Activated CD4-positive, CD25-positive, alpha-beta regulatory T cell (primary cell): ENCODE measurements at places on chromosomes 3 and 15.

GRCh38 chr3:133779626-133780203 is 25.9 kb upstream of the SRPRB start:
- DNase-seq, result no peak

DNA sequence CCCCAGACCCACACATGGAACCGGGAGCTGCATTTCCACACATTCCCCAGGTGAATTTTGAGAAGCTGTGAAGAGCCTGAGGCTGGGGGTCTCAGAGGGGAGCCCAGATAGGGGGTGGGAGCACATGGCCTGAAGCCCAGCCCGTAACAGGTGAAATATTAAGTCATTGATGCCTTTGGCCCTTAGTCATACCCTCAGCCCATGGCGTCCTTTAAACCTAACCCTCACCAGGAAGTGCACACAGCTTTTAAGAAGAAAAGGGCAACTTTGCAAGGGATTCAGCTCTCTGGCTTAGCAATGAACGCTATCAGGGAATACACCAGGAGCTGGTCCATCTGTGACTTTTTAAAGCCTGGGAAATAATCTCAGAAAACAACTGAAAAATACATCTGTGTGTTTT is 40.6 kb downstream of the WNT7A start:
- DNase-seq, result no peak

- no peak for DNase-seq
These were observed 17.5 kb upstream of the EIF2B5 start for GRCh38 chr3:184117636-184118035.

- no peak for DNase-seq
These were observed 285.6 kb downstream of the EPHA3 start for GRCh38 chr3:89392991-89393390.

DNA sequence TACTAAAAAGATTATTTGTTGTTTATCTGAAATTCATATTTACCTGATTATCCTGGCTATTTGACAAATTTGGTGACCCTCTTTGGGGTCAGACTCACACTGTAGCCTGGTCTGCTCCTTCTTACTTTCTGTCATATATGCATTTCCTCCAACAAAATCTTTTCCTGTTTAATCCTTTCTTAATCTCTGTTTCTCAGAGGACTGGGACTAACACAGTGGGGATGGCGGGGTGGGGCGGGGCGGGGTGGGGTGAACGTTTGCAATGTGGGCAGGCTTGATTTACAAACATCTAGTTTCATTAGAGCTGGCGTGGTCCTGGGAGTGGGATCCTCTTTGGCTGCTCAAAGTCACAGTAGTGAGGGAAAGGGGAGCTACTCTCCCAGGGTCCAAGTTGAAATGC is 35.3 kb upstream of the CDCP1 start:
- DNase-seq, result no peak

- DNase-seq, result no peak
These were observed 54.4 kb downstream of the MEF2A start for GRCh38 chr15:99620178-99620577.

DNA sequence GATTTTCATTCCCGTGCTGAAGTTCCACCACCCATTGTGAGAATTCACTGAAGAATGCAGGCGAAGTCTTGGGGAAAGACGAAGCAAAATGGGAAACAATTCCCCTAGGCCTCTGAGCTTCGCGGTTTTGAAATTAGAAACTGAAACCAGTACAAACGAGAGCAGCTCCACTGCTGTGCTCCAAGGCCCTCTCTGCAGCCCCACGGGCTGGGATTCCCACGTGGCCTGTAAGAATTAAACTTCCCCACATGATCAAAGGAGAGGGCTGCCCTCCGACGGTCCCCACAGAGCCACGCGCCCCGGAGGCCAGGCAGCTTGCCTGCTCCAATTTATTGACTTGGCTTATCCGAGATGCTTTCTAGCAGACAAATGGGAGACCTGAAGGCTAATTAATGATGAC is 144.0 kb downstream of the GREM1 start:
- no peak for DNase-seq

- DNase-seq, result no peak
These were observed 259.2 kb upstream of the CCDC54 start for GRCh38 chr3:107117922-107118536.

DNA sequence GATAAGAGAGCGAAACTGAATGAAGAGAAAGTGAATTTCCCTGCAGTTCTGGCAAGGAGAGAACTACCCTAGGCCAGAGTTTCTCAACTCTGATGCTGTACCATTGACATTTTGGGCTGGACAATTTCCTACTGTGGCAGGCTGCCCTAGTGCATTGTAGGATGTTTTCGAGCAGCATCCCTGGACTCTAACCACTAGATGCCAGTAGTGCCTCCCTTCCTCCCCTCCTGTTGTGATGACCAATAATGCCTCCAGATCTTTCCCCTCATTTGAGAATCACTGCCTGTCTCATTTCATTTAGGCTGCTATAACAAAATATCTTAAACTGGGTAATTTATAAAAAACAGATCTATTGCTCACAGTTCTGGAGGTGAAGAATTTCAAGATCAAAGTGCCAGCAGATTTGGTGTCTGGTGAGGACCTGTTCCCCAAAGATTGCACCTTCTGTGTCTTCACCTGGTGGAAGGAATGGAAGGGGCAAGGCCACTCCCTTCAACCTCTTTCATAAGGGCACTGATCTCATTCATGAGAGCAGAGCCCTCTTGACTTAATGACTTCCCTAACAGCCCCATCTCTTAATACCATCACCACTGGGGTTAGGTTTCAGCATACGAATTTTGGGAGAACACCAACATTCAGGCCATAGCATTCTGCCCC is 188.9 kb upstream of the MEIS2 start:
- DNase-seq, result no peak

- DNase-seq, result no peak
These were observed 88.5 kb upstream of the SKOR1 start for GRCh38 chr15:67736810-67737209.

DNA sequence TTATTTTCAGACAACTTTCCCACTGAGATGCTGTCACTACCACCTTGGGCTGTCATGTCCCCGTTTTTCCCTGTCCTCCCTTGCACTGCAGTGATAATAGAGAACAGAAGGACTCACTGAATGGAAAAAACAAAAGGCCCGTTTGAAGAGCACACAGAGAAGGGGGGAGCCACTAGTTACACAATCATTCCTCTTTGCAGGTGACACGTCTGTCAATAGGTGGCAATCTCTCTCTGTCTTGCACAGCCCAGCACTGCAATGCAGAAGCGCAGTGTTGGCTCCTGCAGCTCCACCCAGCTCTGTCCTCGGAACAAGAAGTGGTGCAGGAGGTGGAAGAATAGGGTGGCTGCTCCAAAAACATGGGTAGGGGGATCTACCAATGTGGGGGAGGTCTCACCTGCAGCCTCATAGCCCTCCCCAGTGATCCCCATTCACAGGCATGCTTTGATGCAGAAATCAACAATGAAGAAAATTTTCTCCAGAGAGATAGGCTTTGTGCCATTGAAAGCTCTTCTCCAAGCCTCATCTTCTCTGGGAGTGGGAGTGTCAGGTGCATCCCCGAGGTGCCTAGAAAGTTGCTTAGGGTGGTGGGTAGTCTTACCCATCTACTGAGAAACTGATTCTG is 31.8 kb downstream of the FSTL1 start:
- DNase-seq, result no peak

GRCh38 chr3:86913160-86913559 is 77.8 kb downstream of the VGLL3 start:
- no peak for DNase-seq

GRCh38 chr15:79089331-79089889 is 1.2 kb downstream of the RASGRF1 start:
- DNase-seq, result no peak

DNA sequence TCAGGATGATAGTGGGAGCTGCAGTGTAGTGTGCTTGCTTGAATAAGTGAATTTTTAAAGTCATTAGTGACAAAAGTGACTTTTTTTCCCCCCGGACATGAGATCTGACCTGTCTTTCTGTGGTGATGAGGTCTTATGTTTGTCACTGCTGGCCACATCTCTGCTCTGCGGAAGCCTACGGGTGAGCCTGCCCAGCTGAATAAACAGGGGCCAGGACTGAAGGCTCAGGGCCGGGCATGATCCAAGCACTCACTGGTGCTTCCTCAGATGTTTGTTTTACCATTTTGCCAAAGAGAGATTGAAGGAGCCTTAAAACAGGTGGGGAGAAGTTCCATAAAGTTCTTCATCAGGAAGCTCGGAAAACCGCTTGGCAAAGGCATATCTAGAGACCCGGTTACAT is 35.0 kb downstream of the RPL39L start:
- DNase-seq, result no peak

- no peak for DNase-seq
These were observed 15.3 kb upstream of the XXYLT1 start for GRCh38 chr3:195286115-195286872.

DNA sequence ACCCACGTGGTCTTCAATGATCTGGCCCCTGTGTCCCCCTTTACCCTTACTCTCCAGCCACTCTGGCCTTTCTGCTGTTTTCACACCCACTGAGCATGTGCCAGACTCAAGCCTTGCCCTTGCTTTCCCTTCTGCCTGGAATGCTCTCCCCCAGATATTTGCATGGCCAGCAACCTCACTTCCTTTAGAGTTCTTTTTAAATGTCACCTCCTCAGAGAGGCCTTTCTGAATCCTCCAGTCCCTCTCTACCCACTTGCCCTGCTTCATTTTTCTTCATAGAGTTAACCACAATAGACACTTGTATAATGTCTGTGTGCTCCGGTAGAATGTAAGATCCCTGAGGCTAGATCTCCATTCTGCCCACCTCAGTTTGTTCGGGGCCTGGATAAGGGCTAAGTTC is 39.4 kb upstream of the TIPARP start:
- no peak for DNase-seq

DNA sequence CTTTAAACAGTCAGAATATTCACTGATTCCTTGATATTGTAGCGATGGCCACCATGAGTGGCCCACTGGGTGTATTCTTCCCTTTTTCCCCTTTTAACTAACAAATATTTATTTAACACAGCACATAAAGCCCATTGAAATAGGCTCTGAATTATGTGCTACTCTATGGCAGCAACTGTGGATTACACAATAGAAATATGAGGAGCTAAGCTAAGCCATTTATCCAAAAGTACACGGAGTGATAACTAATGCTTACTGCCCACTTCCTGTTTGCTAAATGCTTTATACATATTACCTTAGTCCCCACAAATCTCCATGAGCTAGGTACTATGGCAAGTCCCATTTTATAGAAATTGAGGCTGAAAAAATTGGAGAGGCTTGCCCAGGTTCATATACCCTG is 17.9 kb downstream of the ILDR1 start:
- DNase-seq, result no peak

DNA sequence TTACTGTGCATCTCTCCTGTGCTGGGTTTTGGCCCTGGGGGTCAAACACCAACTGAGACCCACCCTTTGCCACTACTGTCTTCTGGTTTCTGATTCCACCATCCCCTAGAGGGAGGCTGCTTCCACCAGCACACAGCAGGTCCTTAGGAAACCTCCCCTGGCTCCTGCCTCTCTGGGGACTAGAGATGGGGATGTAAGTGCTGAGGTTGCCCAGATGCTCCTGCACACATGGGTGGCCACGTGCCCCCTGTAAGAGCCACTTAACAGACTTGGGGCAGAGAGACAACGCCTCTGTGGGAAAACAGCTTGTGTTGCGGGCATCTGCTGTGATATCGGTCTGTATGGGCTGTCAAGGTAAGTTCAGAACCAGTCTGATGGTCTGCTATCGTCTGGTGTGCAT is 83.4 kb downstream of the ATP2B2 start:
- no peak for DNase-seq

- DNase-seq, result no peak
These were observed 843.6 kb upstream of the NECTIN3 start for GRCh38 chr3:110227991-110228390.

DNA sequence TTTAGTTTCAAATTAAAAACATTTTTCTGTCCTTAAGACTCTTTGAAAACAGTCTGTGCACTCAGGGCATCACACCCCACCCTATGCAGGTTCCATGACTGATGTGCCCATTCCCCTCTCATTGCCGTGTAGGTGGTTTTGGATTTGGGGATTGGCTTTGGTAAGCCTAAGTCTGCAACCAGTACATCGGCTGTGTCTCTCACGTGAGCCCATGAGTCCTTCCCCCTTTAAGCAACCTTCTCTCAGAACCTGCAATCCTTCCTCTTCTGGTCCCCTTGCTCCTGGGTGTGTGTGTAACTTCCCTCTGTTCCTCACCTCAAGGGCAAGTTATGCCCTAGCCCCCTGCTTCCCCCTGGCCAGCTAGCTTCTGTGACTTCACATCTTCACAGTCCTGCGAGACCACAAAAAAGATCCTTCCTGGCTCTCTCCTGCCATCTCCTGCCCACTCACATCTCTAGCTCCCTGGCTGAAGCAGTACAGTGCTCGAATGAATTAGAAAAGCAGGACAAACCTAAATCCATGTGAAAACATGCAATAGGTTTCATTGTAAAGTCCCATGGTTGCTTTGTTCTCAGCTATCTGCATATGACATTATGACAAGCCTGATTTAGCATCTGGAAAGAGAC is 126.7 kb downstream of the UACA start:
- no peak for DNase-seq

GRCh38 chr15:62691008-62691407 is 351.5 kb upstream of the TPM1 start:
- no peak for DNase-seq

- no peak for DNase-seq
These were observed 821 bp upstream of the MAGI1 start for GRCh38 chr3:66039590-66039887.

- peak; percentile 64 for DNase-seq
These were observed at the start of gene ATRIP for GRCh38 chr3:48446425-48447193. Gene ATRIP, plus strand, starts transcription at chr3:48446737. Its CDS starts 109 bp downstream, at chr3:48446846.

DNA sequence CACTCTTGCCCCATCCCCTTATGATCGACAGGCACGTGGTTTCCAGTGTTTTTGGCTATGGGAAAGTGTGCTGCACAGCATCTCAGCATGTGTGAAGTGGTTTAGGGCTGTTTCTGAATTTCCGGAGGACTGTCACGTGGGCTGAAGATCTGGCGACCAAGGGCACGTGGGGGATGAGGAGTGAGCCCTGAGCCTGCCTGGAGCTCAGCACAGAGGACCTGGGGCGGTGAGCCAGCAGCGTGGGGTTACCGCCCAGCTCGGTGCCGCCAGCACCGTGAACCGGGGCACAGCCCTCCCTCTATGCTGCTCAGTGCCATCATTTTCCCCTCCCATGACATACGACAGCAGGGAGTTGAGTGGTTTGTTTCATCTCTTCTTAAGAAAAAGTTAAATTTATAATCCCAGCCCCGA is 150.2 kb downstream of the DNAJB8 start:
- DNase-seq, result no peak
